Regular cardiac myocyte (primary cell): ENCODE measurements at places on chromosomes 5 and 9. TPM values are rescaled to one million over a fixed set of nuclear protein-coding genes. Genes with fewer than 3 reads are reported as not detected.

The RAPGEF6 gene
- 14.1 and 17.3 TPM in 2 replicates for total RNA-seq

The ORM2 gene
- not detected in 2 replicates for total RNA-seq

The LCN6 gene
- total RNA-seq, result not detected in 2 replicates

The GPR150 gene
- 0.96 and 2.5 TPM in 2 replicates for total RNA-seq

The CCL21 gene
- not detected in 2 replicates for total RNA-seq

The PCDH1 gene
- total RNA-seq, result 0.77 and 2.3 TPM in 2 replicates

The DIRAS2 gene
- total RNA-seq, result 0.28 TPM in 1 of 2 replicates, not detected in the other

The NR2F1 gene
- 13.8 and 33.2 TPM in 2 replicates for total RNA-seq

The GRM6 gene
- not detected in 2 replicates for total RNA-seq

The PROB1 gene
- 1.1 and 1.2 TPM in 2 replicates for total RNA-seq

The GABRP gene
- under 0.01 TPM in 1 of 2 replicates, not detected in the other for total RNA-seq

The TRIM36 gene
- total RNA-seq, result 0.38 and 0.56 TPM in 2 replicates

The STING1 gene
- 16.9 and 27.8 TPM in 2 replicates for total RNA-seq

The DUSP1 gene
- total RNA-seq, result 118 and 239 TPM in 2 replicates

The PPP2CA gene
- 64.3 and 157 TPM in 2 replicates for total RNA-seq

The PRDM9 gene
- total RNA-seq, result not detected in 2 replicates

The EGFL7 gene
- 38.3 and 57.8 TPM in 2 replicates for total RNA-seq

The NTNG2 gene
- 0.96 and 2.8 TPM in 2 replicates for total RNA-seq

The CCL27 gene
- total RNA-seq, result not detected in 2 replicates

The NUTM2F gene
- not detected in 2 replicates for total RNA-seq

The PCDHA9 gene
- total RNA-seq, result under 0.01 TPM in 2 replicates

The DIPK1B gene
- total RNA-seq, result 8.1 and 12.1 TPM in 2 replicates

The PCDHB13 gene
- 0.19 and 1.1 TPM in 2 replicates for total RNA-seq

The GPR107 gene
- 22.8 and 33.4 TPM in 2 replicates for total RNA-seq

The CCL28 gene
- total RNA-seq, result 2.1 and 6.2 TPM in 2 replicates

The RASGRF2 gene
- total RNA-seq, result 3.9 and 5.4 TPM in 2 replicates

The KIF12 gene
- total RNA-seq, result under 0.01 and 0.38 TPM in 2 replicates

The ZBTB26 gene
- 3.4 and 3.5 TPM in 2 replicates for total RNA-seq

The DOCK8 gene
- 0.19 and 0.56 TPM in 2 replicates for total RNA-seq

The AHRR gene
- total RNA-seq, result 19.4 and 26.5 TPM in 2 replicates

The ANXA1 gene
- 875 and 1,106 TPM in 2 replicates for total RNA-seq

The BHMT2 gene
- 0.58 and 3.7 TPM in 2 replicates for total RNA-seq

The PTGES gene
- total RNA-seq, result 9.0 and 40.3 TPM in 2 replicates

The VLDLR gene
- total RNA-seq, result 7.5 and 30.4 TPM in 2 replicates

The RAB3C gene
- total RNA-seq, result not detected in 2 replicates

The SHISAL2B gene
- not detected in 2 replicates for total RNA-seq
